ENCODE measurements at places on chromosomes 4 and X. TPM values are rescaled to one million over a fixed set of nuclear protein-coding genes. Genes with fewer than 3 reads are reported as not detected.

Gene P2RY8
- 1.6 TPM for total RNA-seq

GRCh38 chr4:156764145-156764544 is 207.5 kb downstream of the PDGFC start:
- no peak for DNase-seq

DNA sequence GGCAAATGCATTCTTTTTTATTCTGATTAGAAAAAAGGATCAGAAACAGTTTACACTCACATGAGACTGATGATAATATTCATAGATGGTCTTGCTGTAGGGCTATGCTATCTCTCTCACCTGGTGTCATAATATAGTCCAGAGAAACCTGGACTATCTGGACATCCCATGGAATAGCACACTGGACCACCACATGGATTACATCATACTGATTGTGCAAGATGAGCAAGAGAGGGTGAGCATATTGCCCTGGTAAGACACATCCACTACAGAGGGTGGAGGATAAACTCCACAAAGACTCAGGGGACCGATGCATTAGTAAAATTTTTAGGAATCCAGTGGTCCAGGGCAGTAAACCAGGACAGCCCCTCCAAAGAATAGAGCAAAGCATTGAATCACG is 8.2 kb downstream of the SYN1 start:
- DNase-seq = no peak

- no peak for DNase-seq
Observed at GRCh38 chrX:19964017-19964710, 26.7 kb downstream of the BCLAF3 start.

DNA sequence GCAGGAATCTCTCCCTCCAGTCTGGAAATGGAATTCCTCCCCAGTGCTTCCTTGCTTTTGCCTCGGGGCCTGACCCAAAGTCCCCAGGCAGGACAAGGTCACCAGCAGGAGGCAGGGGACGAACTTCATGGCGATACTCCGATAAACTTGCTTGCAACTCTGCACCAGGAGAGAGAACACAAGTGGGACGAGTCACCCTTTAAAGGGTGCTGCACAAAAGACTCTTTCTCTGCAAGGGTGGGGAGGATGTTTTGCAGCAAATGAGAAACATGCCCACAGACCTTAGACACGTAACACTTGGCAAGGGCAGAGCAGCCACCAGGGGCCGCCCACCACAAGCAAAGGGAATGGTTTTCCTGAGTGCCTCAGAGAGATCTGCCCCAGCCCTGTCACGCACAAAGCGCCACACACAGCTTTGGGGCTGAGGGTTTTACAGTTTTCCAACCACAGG is at the start of gene FGFBP2:
TSS of gene FGFBP2 (minus strand) at position 175 of the 451 bp plus-strand sequence. CDS start at position 129, 46 bp downstream.
- peak; percentile 61 for DNase-seq

Gene TMA16
- total RNA-seq = 10.7 TPM

Gene SRD5A3
- 8.3 TPM for total RNA-seq

Gene CDS1
- 0.19 TPM for total RNA-seq

DNA sequence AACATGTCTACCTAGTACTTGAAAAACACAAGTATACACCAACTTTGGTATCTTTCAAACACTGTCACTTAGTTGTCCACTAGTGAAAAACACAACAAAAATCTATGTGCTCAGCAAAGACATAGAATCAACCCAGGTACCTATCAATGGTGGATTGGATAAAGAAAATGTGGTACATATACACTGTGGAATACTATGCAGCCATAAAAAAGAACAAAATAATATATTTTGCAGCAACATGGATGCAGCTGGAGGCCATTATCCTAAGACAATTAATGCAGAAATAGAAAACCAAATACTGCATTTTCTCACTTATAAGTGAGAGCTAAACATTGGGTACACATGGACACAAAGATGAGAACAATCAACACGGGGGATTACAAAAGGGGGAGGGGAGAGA is 148.7 kb downstream of the ENOX2 start:
- no peak for DNase-seq

Gene DUSP21
- total RNA-seq = not detected

DNA sequence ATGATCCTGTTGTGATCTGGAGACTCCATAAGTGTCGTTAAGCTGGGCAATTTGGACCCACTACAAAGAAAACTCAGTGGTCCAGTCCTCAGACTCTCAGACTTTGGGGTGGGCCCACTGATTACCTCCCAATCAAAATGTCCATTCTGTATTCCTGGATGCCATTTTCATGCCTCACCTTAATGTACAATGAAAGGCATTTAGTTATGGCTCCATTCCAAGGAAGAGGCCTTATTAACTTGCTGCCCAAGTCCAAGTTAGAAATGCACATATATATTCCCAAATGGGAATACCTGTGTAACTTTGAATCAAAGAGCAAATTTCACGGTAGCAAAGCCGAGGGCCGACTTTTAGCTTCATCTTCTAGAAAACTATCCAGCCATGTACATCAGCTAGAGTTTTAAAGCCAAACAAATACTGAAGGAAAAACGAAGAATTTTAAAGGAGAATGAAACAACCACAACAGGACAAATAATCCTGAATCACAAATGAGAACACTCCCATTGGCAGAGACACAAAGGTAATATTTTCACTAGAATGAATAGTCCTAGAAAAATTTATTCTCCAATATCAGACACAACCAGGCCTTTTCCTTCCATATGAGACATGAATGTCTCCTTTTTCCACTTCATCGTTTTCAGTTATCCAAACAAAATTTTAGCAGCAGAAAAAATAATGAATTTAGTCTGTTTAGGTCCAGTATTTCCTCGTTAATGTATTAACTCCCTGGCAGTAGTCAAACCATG is 63.7 kb upstream of the HHIP start:
- DNase-seq = no peak

DNA sequence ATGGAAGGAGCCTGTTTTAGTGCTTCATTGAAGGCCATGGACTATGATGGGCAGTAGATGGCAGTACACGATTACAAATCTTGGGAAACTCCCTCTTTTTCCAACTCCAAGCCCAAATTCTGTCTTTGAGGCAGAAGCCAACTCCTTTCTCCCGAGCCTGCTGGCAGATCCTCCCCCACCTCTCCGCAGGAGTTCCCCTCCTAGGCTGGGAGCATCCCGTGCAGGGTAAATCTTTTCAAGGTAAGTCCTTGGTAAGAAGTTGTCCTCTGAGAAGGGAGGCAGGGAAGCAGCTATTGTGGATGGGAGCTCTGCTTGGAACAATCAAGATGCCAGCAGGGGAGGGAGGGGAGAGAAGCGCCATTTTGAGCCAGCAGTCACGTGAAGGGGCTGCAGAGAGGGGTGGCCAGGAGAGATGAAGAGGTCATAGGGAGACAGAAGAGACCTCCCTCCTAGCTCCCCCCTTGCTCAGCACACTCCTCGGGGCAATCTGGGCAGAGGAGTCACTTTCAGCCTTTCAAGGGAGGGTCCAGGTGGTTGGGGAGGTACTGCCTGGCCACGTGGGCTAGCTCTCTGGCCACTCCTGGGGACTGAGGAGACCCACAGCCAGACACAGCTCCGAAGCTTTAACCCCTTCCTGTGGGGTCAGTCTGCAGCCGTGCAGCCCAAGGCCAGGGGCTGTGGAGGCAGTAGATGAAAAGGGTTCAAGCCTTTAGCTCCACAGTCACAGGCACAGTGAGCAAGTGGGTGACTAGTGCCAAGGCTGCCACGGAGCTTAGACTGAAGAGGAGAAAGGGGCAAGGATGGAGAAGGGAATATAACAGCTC is 9.6 kb downstream of the CC2D2A start:
- peak; percentile 50 for DNase-seq

- DNase-seq = no peak
Observed at GRCh38 chrX:56268888-56269287, 36.7 kb downstream of the KLF8 start.

GRCh38 chr4:71167083-71167482 is 171.7 kb upstream of the SLC4A4 start:
- DNase-seq = no peak

DNA sequence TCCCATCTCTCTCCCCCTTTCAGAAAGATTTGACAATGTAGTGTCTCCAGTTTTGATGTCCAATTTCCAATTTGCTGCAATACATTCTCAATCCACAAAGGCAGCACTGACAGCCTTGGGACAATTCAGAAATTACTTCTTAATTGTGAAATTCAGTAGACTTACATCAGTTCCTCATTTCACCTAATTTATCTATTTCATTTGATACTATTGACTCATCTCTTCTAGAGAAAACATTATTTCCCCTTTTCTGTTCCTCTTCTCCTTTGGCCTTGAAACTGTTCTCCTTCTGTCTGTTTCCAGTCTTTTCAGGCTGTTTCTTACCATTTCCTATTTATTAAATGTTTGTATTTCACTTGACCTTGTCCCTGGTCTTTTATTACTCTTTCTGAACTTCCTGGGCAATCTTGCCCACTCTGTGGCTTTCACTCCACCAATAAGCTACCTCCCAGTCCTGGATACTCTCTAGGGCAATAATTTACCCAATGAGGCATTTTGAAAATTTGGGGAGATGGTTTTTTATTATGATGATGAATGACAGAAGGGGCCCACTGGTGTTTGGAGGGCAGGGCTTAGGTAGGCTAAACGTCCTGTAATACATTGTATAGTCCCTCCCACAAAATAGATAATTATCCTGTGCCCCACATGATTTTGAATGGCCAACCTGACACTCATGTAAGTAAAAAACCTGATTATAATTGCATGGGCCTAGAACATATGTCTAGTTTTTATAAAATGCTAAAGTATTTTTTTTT is 498.0 kb upstream of the BOD1L1 start:
- no peak for DNase-seq

- no peak for DNase-seq
Observed at GRCh38 chr4:109608879-109609278, 48.8 kb downstream of the MCUB start.

- DNase-seq = no peak
Observed at GRCh38 chr4:76637712-76638361, 202.8 kb downstream of the SHROOM3 start.

Gene MTMR8
- total RNA-seq = 0.51 TPM

DNA sequence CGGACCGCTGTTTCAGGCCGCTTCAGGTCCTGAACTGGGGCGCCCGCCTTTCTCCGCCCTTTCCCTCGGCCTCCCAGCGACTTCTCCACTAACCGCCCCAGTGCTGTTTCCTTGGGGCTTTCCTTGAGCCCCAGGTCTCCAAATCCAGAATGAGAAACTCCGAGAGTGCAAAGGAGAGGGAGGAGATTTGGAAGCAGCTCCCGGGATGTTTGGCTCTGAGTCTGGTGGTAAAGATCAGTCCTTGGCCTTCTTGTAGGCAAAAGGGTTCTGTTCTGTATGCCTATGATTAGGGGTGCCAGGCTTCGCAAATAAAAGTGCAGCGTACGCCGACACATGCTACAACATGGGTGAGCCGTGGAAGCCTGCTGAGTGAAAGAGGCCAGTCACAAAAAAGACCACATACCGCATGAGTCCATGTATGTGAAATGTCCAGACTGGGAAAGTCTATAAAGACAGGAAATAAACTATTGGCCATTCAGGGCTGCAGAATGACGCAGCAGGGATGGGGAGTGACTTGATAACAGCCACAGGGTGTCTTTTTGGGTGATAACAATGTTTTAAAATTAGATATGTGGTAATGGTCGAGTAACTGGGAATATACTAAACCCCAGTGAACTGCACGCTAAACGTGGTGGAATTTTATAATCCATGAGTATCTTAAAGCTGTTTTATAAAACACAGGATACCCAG is 99.8 kb downstream of the TRAPPC11 start:
- DNase-seq = no peak

DNA sequence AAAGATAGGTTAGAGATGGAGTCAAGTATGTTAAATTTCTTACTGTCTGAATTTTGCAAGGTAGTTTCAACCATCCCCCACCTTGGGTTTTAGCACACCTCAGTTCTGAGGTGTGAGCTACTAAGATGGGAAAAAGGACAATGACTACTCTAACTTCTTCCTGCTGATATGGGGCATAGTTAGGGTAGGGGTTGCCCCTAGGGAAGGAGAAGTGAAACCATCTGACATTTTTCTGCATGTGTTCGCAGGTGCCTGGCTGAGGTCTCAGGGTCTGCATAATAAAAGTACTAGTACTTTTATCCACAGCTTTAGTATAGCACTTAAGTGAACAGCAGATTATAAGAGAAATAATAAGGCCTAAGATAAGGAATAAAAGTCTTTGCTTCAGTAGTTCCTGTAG is 129.5 kb upstream of the CYSLTR1 start:
- DNase-seq = no peak

DNA sequence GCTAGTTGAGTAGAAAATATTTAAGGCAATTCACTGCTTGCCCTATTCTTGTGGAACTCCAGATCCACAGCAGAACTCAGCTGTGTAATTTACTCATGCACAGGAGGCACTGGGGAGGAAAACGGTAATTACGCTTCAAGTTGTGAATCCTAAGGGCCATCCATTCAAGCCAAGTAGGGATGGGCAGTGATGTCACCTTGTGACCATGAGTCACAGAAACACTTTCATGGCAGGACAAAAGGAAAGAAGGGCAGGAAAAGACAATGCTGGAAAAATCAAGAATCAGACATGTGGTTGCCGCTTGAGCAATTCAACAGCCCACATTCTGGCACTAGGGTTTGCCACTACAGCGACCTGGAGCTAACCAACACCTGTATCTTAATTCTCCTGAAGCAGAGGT is 1.4 kb downstream of the PAQR3 start:
- no peak for DNase-seq

Gene JADE3
- total RNA-seq = 7.8 TPM

Gene SATL1
- total RNA-seq = not detected

GRCh38 chr4:157025898-157026297 is 50.1 kb upstream of the GLRB start:
- no peak for DNase-seq

DNA sequence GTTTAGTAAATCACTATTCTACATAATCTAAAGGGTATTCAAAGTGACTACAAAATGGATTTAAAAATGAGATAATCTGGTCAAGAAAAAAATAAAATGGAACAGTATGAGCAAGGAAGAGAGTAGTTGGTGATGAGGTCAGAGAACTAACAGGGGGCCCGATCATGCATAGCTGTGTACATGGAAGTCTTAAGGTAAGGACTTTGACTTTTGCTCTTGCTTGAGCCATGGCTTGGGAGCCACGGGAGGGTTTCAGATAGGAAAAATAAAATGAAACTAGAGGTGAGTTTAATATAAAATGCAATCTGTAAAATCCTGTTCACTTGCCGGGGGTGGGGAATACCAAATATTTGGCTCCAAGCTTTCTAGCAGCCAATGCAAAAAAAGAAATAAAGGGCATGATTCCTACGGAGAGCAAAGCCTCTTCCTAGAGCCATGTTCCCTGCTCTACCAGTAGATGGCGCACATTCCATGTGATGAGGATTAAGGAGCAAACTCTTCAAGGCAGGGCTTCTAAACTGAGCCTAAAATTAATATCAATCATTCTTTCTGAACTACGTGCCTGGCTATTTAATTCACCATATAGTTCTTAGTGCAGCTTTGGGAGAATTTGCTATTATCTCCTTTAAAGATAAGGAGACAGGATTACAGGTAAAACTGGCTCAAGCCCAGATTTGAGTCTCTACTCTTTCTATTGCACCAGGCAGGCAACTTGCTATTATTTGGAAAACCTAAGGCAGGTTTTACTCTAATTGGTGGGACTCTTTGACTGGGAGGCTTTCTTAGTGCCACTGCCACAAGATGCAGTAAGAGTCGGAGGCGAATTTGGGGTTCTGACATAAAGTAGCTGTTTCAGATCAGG is 6.8 kb upstream of the CLCN5 start:
- DNase-seq = no peak

Gene TMPRSS11F
- total RNA-seq = not detected
